Activated CD8-positive, alpha-beta memory T cell treated with anti-CD3 and anti-CD28 coated beads, Interleukin-2, amount 10 ng/mL, durations not matched to agents 7 days and 5 days (primary cell): ENCODE measurements at places on chromosomes 2 and 18. TPM values are rescaled to one million over a fixed set of nuclear protein-coding genes. Genes with fewer than 3 reads are reported as not detected.

Gene SLC4A3
- total RNA-seq: not detected

Gene REG3G
- total RNA-seq: not detected

Gene ALK
- not detected for total RNA-seq

Gene CDKL4
- 1.1 TPM for total RNA-seq

Gene SERPINB4
- not detected for total RNA-seq
